Activated CD8-positive, alpha-beta memory T cell treated with anti-CD3 and anti-CD28 coated beads for 4 hours (primary cell): ENCODE measurements at places on chromosomes 2 and 18.

GRCh38 chr18:21051620-21052019 is 60.0 kb downstream of the ROCK1 start:
- no peak for DNase-seq

GRCh38 chr2:191049728-191050639 is 36.0 kb upstream of the STAT1 start:
- DNase-seq, result no peak

GRCh38 chr2:159759577-159759976 is 38.4 kb downstream of the CD302 start:
- DNase-seq, result no peak

DNA sequence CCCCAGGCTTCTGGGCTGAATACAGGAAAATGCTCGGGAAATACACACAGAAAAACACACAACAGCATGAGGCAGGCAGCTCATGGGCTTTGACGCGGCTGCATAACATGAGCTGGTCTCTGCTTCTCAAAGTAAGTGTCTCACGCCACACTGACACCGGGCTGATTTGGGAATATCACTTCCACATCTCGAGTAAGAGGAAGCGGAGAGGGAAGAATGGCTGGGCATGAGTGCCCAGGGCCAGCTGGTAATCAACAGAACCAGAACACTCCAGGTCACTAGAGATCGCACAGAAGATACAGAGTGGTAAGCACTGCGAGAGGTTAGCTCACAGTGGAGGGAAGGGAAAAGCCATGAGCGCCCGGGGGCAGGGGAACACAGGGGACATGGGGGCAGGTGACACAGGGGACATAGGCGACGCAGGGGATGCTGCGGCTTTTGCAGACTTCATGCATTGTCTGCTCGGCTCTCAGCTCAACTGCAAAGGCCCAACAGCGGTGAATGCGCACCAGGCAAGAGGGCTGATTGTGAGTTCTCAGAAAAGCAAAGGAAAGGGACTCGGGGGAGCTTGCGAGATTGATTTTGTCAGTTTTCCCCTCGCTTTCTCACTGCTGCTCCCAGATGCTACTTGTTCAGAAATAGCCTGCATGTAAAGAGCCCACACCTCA is 141.4 kb downstream of the MBP start:
- no peak for DNase-seq

- no peak for DNase-seq
Measured at GRCh38 chr2:101790416-101790815, 92.9 kb downstream of the MAP4K4 start.

- DNase-seq, result no peak
Measured at GRCh38 chr2:209383212-209383611, 40.6 kb upstream of the MAP2 start.

DNA sequence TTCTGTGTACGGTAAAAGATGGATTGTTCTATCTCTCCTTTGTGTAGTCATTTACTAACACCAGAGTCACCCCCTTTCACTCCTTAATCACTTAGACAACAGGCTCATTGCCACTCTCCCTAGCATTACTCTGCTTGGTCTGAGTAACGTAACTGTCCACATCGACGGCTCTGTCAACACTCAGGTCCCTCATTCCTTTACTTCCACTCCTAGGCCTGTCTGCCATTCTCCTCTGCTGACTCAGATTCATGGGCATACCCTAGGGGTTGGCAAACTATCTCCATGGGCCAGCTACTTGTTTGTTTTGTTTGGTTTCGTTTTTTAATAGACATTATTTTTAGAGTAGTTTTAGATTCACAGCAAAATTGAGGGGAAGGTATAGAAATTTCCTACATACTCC is 243.9 kb downstream of the NR4A2 start:
- no peak for DNase-seq

- DNase-seq, result no peak
Measured at GRCh38 chr18:11984091-11984490, 2.8 kb downstream of the IMPA2 start.
